Left lobe of liver (tissue), 2 donors: ENCODE measurements at places on chromosomes 2 and 18.
A peak's percentile ranks its signal among the peaks of the same experiment; 100 is the strongest.

GRCh38 chr2:240111253-240111652, 24.9 kb downstream of the COPS9 start:
- DNase-seq: no peak

GRCh38 chr2:156192468-156192867, 140.1 kb downstream of the NR4A2 start:
- no peak for DNase-seq

DNA sequence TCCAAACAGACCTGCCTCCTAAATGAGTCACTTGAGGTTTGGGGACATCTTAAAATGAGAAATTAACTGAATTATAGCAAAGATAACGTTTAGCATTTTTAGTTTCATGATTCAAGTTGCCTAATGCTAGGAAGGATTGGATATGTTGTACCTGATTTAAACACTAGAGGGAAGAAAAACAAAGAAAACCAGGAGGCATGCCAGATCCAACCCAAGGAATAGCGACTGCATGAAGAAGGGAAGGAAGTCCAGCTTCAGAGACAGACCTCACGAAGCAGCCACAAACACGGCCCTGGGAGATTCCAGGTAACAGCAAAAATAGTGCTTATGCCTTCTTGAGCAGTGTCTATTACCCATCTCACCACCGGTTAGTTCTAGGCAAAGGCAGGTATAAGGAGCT, 499.9 kb upstream of the SPHKAP start:
- DNase-seq: no peak

DNA sequence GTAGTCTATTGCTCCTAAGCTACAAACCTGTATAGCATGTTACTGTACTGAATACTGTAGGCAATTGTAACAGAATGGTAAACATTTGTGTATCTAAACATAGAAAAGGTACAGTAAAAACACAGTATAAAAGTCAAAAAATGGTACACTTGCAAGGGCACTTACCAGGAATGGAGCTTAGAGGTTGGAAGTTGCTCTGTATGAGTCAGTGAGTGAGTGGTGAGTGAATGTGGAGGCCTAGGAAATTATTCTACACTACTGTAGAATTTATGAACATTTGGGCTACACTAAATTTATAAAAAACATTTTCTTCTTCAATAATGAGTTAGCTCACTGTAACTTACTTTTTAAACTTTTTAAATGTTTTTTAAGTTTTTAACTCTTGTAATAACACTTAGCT, 19.0 kb downstream of the NABP1 start:
- DNase-seq: no peak

DNA sequence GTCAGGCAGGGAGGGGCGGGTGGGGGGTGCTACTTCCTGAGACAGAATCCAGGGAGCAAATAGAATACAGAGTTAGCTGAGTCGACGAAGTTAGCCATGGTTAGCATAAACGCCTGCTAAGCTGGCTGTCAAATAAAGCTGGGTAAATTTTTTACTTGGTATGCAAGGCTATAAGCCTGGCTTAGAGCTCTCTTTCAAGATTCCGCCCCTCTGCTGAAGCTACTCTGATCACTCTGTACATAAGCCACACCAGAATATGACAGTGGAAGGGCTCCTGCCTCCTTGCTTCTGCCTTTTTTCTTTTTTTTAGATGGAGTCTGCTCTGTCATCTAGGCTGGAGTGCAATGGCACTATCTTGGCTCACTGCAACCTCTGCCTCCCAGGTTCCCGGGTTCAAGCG, 58.3 kb downstream of the CYRIA start:
- no peak for DNase-seq

DNA sequence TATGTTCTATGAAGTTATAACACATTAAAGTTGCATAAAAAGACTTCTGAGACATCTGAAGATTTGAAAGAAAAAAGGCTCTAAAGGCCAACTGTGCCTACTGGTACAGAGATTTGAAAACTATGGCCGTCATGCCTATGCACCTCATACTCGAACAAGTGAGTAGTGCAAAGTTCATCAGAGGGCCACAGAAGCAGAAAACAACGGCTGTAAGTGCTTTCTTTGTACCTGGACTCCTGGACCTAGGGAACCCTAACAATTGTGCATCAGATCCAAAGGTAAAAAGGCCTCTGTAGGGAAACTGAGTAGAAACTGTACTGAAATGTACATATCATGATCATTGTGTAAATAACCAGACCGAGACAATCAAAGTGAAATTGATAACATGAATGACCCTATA, 230.4 kb upstream of the CHST9 start:
- DNase-seq: no peak

- no peak for DNase-seq
Measured at GRCh38 chr2:46306330-46306751, 9.1 kb downstream of the EPAS1 start.

DNA sequence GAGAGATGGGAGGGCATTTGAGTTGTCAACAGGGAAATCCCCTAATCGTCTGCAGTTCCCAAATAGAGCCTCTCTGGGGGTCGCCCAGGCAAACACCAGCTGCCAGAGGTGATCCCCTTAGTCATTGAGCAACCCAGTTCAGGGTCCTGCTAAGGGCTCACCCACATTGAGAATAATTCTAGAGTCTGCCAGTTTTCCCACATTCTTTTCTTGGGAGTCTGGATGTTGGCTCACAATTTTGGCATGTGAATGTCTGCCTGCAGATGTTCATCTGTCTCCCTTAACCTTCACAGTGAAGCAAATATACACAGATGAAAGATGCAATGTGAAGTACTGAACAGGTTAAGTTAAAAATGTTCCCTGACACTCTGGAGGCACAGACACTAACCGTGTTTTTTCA, 11.4 kb upstream of the SMIM21 start:
- no peak for DNase-seq

DNA sequence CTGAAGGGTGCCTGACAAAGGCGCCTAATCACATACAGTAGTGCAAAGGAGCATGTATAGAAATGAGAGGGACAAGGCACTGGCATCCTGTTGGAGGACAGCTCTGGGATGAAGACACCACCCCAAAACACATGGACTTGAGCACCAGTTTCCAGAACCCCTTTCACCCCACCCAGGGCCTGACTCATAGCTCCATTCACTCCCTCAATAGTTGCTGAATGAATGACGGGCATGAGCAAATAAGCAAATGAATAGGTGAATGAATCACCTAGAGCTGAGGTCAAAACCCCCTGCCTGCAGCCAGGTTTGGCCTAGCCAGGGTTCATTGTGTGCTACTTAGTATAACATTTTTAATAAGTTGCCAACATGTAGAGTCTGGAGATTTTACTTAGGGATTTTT, 66.3 kb downstream of the NRP2 start:
- DNase-seq: no peak

DNA sequence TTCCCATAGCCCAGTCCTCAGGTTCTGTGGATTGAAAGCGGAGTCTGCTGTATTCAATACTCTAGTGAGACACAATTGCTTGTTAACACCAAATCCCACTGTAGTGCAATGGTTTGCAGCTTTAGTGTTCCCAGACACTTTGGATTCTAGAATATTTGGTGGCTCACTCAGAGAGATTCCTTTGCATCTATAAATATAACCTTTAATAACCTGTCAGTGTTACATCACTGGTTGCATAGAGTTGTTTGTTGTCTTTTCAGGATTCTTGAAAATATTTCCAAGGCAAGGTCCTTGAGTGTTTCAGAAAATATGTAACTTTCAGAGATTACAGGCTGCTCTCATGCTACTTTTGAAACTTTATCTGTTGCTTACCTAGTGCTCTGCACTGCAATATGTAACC, 157.5 kb downstream of the ZEB2 start:
- DNase-seq: no peak

DNA sequence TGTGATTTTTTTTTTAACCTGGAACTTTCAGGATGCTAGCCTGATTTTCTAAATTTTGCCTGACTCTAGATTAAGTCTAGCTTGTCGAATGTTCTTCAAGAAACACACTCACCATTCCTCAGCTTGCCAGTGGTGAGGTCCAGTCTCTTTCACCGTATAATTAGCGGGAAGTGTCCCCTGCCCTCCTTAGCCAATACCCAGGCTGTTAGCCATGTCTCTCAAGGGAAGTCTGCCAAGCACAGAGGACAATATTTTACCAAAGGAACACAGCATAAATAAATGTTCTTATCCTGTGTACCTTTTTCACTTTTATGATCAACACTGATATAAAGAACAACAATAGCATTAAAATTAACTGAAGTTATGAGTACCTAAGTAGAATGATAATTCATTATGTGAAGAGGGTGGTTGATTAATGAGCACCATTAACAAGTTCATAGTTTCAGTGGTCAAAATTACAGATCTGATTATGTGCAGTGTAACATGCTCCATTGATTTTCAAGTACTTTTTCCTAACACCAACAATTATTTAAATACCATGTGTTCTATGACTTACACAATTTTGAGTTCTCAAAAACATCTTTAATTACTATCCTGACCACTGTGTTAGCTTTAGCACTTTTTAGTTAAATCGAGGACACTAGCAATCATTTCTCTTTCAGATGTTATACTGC, 445.8 kb upstream of the RAB12 start:
- DNase-seq: no peak

DNA sequence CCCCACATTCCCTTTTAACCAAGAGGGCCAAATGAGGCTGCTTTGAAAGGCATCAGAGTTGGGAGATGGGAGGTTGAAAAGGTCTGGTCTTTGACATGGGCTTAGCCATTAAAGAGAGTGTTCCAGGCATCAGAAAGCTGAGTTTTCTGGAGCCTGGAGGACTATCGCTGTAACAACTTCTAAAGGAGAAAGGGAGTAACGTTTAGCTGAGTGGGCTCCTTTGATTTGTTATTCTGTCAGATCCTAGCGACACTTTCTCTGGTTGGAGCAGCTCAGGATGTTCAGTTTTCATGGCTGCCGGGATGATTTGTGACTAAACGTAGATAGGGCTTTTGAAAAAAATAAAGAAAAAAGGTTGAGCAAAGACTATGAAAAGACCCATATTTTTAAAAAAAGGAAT, 346.6 kb downstream of the THSD7B start:
- no peak for DNase-seq

GRCh38 chr2:47334356-47335136, 68.4 kb upstream of the MSH2 start:
- DNase-seq: no peak

DNA sequence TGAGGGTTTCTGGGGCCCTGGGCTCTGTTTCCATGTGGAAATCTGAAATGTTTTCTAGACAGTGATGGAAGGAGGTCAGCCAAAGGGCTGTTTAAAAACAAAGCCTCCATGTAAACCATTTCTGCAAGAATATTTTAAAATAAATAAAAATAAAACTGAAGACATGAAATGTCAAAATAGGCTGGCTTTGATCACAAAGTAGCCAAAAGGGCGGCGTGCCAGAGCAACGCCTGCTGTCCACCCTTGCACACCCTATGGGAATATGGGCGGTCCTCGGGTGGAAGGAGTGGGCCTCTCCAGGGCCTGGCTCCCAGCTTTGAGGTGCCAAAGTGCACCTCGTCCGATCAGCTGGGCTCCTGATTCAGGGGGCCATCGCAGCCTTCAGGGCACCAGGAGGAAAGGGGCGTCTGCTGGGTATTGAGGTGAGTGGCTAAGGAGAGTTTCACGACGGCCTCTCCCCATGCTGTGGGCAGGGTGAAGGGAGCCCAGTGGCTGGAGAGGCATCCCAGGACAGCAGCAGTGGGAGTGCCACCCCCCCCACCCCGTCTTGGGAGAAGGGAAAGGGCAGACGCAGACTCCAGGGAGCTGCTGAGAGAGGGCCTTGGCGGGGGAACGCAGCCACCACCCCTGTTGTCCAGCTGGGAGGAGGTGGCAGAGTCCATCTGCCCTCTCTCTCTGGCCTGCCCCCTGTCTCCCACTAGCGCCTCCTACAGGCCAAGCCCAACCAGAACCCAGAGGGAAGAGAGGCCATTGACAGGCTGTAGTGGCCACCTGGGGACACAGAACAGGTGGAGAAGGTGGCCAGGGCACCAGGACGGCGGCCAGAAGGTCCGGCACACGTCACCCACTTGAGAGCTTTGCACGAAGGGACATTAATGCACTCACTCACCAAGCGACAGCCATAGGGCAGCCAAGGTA, 5.7 kb upstream of the ERFE start:
- no peak for DNase-seq

DNA sequence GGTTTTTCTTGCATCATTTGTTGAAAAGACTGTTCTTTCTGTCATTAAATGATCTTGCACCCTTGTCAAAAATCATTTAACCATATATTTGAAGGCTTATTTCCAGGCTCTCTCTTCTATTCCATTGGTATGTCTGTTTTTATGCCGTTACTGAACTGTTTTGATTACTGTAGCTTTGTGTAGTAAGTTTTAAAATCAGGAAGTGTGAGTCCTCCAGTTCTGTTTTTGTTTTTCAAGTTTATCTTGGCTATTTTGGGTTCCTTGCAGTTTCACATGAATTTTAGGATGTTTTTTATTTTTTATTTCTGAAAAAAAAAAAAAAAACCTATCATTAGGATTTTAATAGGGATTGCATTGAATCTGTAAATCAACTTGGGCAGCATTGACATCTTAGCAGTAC, 39.0 kb downstream of the SLC39A10 start:
- DNase-seq: no peak

- DNase-seq: no peak
Measured at GRCh38 chr2:60512641-60513040, 40.8 kb downstream of the BCL11A start.

DNA sequence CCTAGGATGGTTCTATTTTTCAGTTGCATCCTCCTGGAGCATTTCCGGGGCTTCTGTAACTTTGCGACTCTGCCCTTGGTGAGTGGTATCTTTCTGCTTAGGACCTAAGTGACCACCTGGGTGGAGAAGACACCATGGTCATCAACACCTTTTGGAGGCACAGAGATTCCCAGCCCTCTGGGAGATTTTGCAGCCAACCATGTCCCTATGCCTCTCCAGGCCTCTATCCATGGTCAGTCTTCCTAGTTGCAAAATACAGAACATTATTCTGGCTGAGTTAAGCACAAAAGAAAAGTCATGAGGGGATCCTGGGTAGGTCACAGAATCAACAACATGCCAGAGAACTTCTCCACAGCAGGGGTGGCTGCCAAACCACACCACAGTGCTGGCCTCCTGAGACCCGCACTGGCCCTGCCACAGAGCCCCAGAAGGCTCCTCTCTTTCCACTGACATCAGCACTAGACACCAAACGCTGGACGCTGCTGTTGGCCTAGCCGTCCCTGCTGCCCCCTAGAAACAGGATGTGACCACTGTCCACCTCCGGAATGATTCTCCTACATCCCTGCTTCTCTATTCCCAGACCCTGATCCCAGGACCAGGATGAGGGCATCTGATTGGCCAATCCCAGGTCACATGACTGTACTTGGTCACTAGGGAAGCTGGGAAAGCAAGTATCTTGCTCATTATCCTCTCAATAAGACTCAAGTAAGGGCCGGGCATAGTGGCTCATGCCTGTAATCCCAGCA, 47.7 kb downstream of the SMAD7 start:
- DNase-seq: no peak

- no peak for DNase-seq
Measured at GRCh38 chr18:13548966-13549879, 177.1 kb downstream of the FAM210A start.

- DNase-seq: peak; percentile 46
Measured at GRCh38 chr2:30776831-30777635, 30.2 kb downstream of the CAPN13 start.
